CD8-positive, alpha-beta memory T cell (primary cell): ENCODE measurements at places on chromosomes 1 and 21. TPM values are rescaled to one million over a fixed set of nuclear protein-coding genes. Genes with fewer than 3 reads are reported as not detected.

The ZNF683 gene
- total RNA-seq, result 2.4 TPM

The CELF3 gene
- total RNA-seq, result not detected

The ADGRL4 gene
- not detected for total RNA-seq

The MTARC1 gene
- not detected for total RNA-seq

The MROH7 gene
- total RNA-seq, result not detected

The SPRR2G gene
- total RNA-seq, result not detected

GRCh38 chr1:17861685-17862084 is 106.6 kb downstream of the ACTL8 start:
- DNase-seq, result no peak

DNA sequence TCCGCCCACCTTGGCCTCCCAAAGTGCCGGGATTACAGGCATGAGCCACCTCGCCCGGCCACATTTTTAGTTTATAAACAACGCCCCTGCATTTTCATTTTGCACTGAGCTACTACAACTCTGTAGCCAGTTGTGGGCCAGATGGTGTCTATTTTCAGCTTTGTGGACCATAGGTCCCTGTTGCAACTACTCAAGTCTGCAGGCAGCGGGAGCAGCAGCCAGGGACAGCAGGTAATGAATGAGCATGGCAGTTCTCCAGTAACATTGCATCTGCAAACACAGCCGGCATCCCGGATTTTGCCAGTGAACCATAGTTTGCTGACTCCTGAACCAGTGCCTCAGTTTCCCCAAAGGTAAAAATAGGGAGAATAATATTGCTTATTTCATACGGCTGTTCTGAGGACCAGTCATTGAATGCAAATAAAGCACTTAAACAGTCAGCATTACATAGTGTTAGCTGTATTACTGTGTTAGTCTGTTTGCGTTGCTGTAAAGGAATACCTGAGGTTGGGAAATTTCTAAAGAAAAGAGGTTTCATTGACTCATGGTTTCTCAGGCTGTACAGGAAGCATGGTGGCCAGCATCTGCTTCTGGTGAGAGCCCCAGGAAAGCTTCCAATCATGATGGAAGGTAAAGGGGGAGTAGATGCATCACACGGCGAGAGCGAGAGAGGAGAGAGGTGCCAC is 65.5 kb upstream of the SLC45A1 start:
- no peak for DNase-seq

GRCh38 chr21:45887120-45887611 is 94.4 kb upstream of the COL6A1 start:
- DNase-seq, result no peak

DNA sequence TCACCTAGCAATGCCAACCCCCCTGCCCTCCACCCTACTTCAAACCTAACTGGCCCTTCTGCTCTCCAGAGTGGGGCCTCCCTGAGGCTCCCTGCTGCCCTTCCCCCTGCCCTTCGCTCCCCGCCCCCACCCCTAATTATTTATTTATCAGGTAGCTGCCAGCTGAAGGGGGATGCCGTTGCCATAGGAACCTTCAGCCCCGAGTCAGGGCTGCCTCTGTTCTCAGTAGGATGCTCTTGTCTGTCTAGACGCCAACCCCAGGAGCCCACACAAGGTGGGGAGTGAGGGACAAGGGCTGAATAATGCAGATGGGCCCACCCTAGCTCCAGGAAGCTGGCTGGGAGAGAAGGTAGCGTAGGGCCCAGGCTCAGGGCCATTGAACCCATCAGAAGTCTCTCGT is 41.1 kb downstream of the NKAIN1 start:
- DNase-seq, result no peak

DNA sequence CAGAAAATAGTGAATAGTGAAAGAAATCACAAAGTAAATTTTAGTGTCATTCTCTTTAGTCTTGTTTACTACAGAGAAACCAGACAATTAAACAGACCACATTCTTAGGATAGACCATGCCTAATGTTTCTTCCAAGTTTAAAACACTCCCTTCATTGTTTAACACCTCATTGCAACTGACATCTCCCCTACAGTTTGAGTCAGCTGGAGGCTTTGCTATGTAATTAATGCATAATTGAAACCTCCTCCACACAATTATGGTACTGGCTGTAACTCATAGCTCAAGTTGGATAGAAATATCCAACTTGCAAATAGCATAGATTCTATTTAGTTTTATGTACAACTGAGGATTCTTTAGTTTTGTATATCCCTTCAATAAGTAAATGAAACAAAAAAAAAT is 35.2 kb upstream of the B3GALT2 start:
- no peak for DNase-seq

DNA sequence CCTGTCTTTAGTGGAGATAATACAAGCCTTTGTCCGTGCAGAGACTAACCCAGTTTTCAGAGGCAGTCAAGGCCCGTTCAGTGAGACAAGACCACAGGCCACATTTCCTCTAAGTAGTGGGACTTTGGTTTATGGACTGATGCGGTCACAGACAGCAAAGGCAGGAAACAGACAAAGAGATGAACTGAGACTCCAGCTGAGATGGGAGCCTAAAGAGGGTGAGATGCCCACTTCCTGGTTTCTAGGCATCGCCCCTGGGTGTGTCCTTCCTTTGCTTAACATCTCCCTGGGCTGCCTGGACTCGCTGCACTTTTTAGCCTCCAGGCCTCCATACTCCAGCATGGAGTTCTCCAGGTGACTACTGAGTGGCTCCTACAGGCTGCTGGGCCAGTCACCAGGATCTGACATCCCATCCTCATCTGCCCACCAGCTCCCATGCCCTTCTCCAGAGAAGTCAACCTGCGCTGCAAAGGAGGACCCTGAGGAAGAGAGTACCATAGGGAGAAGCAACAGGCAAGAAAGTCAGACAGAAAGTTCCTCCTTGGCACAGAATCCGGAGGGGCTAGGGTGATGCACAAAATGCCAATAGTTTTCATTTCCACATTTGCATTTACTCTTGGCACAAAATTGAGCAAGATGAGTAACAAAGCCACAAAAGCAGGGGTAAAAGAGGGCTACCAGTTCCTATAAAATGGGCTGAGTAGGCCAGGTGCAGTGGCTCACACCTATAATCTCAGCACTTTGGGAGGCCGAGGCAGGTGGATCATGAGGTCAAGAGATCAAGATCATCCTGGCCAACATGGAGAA is 15.1 kb downstream of the THEMIS2 start:
- DNase-seq, result peak; percentile 29

- DNase-seq, result no peak
Observed at GRCh38 chr1:201096977-201097856, 15.0 kb downstream of the CACNA1S start.

DNA sequence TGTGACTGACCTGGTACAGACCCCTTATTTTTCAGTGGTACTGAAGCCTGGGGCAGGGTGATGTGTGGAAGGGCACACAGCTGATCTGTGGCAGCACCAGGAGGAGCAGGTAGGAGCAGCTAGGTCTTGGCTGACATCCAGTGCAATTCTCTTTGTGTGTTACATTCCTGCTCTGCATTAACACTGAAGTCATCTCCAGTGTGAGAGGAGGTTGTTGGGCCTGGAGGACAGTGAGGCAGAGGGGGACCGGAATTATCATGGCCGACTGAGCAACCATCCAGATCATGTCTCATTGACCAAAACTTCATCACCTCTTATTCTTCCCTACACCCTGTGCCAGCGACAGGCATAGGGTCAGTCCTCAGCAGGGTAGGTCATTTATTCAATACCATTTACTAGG is 1.5 kb downstream of the SLAMF8 start:
- no peak for DNase-seq

GRCh38 chr1:112464501-112464900 is 44.3 kb upstream of the WNT2B start:
- no peak for DNase-seq

DNA sequence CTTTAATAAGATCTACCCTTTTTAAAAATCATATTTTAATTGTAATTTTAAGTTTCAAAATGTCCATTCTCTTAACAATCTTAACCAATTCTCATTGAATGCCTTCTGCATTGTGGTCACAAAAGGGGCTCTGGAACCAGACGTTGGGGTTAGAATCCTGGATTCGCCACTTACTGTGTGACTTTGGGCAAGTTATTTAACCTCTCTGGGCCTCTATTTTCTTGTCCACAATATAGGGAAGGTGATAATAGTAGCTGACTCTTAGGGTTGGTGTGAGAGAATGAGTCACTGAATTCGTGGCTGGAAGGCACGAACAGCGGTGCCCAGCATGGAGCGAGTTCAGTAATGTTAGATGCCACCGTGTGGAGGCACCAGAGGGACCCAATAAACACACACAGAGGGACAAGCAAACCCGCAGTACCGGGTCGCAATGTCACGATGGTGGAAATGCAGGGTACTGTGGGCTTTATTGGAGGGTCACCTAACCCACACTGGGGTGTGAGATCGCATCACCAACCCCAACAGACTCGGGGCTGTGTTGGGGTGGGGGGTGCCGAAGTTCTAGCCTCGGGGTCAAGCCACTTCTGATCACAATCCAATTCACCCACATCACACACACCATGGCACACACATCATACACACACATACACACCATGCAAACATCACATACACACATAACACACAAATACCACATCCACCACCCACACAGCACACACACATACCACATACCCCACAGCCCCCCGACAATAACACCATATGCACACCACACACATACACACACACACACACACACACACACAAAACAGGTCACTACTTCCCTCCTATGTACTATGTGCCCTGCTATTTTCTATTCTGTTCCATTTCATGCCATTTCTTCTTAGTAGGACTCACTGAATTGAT is 27.0 kb upstream of the IFNAR2 start:
- no peak for DNase-seq

DNA sequence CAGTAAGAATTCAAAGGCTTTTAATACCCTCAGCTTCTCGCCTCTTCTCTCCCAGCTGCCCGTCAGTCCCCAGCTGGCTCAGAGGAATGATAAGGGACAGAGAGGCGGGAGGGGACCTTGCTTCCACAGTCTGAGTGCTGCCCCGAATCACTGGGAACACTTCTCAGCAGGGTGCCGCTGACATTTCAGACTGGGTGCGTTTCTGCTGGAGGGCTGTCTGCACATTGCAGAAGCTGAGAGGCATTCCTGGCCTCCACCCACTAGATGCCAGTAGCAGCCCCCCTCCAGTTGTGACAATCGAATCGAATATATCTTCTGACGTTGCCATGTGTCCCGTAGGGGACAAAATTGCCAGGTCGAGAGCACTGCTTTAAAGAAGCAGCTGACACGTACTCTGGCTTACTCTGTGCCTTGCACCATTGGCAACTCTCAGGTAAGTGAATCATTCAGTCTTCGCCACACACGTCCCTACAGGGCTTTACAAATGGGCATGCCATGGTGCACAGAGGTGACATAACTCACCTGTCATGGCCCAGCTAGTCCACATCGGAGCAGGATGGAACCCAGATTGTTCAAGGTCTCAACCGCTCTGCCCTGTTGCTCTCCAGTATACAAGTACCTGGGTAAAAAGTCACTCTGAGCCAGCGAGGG is 23.9 kb downstream of the CTNNBIP1 start:
- no peak for DNase-seq

DNA sequence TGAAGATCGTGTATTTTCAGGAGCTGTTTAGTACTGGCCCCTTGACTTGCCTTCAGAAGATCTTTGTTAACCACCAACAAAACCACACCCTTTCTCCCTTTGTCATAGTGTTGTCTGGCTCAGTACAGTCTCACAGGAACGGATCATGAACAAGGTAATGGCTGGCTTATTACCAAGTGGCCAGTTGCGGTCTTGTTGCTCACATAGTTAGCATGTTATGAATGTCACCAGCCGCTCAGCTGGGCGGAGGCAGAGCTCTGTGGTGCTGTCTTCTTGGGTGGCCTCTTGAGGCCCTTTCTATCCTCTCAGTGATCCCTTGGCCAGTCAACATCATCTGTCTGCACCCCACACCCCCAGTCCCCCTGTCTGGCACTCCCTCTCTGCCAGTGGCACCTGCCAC is 21.4 kb downstream of the CNIH3 start:
- DNase-seq, result no peak
